ENCODE measurements at places on chromosomes 4 and X.
A peak's percentile ranks its signal among the peaks of the same experiment; 100 is the strongest.

- DNase-seq, result peak; percentile 30
Measured at GRCh38 chr4:142703694-142704309, 142.3 kb downstream of the INPP4B start.

DNA sequence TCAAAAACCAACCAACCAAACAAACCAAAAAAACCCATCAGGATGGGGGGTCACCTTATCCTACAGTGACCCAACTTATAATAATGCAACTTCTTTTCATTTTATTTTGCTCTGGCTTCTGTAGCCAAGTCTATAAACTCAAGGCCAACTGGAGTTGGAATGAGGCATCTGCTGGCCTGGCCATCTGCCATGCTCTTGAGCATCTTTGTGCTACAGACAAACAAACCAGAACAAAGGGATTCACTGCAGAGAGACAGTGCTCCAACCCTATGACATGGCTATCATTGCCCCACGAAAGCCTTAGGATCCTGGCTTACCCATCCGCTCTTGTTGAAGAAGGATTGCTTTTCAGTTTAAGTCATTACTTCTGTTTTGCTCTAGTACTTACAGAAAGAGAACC lies 49.2 kb upstream of the SCRG1 start:
- no peak for DNase-seq

GRCh38 chr4:112082954-112083586 lies 62.2 kb upstream of the FAM241A start:
- DNase-seq, result no peak

GRCh38 chr4:156536661-156537060 lies 434.9 kb downstream of the PDGFC start:
- no peak for DNase-seq

- no peak for DNase-seq
Measured at GRCh38 chrX:23554304-23554703, 113.0 kb upstream of the PRDX4 start.

- DNase-seq, result no peak
Measured at GRCh38 chrX:15050395-15050794, 177.2 kb downstream of the MOSPD2 start.

DNA sequence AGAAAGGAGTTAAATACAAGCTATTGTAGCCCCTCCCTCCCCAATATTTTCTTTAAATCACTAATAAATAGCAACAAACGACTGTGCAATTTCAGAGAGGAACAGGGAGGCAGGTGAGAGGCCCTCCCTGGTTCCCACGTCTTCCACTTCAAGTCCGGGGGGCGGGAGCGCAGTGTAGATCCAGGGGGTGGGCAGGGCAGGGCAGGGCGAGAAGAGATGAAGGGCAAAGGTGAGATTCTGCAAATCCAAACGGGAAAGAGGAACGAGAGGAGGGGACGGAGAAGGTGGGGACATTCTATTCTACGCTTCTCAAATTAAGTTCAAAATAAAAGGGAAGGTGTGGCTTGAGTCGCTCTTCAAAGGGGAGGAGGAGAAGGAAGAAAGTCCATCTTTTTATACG lies 6.8 kb downstream of the NKX6-1 start:
- no peak for DNase-seq

- no peak for DNase-seq
Measured at GRCh38 chr4:185771711-185772390, 40.1 kb downstream of the SORBS2 start.

DNA sequence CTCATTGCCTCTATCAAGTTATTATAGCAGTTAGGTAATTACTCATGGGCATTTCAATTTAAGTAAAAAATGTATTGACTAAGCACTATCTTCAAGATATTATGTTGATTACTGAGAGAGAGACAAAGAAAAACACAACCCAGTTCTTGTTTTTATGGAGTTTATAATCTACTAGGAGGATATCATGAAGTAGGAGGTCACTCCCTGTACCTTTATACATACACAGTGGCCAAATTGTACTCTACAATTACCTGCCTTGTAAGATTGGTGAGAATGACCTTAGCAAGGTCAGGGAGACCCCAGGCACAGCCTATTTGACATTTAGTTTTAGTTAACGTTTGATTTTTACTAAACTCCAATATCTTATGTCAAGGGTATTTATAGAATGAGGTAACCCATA lies 5.5 kb downstream of the HPGD start:
- no peak for DNase-seq

DNA sequence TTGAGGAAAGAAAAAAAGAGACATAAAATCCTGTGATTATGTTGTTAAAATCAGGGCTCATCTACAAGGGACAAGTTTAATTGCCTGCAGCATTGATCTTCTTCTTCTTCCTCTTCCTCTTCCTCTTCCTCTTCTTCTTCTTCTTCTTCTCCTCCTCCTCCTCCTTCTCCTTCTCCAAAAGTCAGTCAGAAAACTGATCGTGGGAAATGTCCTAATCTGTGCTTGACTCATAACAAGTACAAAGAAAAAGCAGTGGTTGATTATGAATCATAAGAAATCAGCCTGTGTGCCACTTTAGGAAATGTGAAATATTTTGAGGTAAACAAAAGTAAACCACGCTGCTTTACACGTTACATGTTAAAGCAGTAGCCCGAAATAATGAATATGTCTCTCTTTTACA lies 2.7 kb upstream of the ATP10D start:
- DNase-seq, result no peak

DNA sequence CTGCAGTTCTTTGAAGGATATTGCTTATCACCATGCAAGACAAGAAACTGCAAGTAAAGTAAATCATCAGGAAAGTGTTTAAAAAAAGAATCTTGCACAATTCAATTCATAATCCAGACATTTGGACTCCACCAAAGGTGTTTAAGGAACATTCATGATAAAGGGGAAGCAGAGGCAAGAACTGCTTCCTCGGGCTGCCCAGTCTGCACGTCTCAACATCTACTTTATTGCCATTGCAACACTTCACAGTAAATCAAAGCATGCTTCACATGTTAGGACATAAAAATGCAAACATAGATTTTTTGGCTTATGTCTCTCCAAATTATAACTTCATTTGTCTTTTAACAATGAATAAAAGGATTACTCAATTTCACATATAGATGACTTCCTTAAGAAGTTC lies 42.5 kb downstream of the MID1 start:
- no peak for DNase-seq

DNA sequence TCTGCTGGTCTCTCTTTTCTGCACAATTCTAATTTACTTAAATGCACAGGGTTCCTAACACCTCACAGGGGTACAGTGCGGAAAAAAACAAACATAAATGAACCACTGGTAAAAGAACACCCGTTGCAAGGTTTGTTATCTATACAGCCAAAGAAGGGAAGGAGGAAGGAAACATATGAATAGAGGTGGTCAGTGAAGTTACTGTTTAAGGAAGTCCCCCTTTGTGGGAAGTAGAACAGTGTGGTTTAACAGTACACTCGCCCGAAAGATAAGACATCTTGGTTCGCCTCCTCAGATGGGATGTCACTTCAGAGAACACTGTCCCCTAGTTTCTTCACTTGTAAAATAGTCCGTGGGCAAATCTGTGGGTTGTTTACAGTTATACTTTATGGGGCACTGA lies 57.5 kb downstream of the TEC start:
- DNase-seq, result no peak

DNA sequence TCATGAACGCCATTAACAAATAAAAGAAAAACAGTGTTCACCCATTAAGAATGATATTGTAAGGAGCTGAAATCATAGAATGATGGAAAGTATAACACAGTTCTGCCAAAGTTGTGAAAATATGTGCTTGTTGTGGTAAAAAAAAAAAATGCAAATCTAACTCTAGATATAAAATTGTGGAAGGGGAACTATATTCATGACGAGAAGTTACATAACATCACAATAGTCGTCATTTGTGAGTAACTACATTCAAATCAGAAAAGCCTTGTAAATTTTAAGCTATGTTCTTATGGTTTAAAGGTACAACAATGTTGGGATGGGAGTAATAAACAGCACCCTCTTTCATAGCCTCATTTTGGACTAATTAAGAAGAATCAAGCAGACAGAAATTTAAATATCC lies 57.6 kb upstream of the PRDM8 start:
- no peak for DNase-seq

DNA sequence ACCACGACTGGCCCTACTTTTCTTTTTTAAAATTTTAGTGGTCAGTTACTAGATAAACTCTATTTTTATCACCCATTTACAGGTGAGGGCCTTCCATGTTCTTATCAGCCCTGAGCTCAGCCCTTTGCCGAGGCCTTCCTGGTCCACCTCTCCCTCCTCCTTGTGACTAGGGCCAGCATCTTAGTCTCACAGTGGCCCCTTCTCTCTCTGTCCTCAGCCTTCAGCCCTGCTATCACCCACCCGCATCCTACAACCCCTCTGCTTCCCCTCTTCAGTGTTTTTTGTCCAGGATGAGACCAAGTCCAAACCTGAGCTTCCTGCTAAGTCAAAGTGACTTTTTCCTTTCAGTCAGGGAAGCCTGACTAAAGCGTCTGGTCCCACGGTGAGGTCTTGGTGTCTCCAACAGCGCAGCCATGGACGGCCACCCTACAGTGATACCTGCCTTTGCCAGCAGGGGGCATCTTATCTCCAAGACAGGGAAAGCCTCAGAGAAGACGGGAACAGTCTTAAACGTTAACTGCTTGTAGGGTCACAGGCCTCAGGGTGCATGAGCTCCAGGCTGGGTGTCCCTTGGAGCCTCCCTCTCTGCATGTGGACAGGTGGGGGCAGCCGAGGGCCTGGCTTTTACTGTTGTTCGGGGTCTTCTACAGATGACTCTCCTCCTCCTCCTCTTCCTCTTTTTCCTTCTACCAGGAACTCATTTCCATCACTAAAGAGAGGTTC lies 11.7 kb upstream of the GAGE10 start:
- peak; percentile 65 for DNase-seq

GRCh38 chr4:40458683-40459082 lies 123.5 kb downstream of the CHRNA9 start:
- no peak for DNase-seq

GRCh38 chrX:132843363-132843762 lies 115.1 kb downstream of the HS6ST2 start:
- no peak for DNase-seq

GRCh38 chr4:13164783-13165331 lies 319.3 kb downstream of the RAB28 start:
- DNase-seq, result no peak

DNA sequence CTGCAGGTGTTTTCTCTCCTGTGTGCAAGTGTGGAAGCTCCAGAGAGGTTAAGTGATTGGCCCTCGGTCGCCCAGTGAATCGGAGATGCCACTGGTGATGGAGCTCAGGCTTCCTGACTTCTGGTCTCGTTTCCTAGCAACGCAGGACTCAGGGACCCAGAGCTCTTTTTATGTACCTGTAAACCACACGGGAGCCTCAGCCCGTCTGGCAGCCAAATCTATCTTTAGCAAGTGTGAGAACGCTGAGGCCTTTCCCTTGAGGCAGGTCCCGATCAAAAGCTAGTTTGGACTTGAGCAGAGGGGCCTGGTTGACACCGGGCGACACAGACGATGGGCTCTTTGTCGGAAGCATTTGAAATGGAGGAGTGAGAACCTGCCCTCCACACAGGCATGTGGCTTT lies 116.8 kb downstream of the SORCS2 start:
- no peak for DNase-seq

DNA sequence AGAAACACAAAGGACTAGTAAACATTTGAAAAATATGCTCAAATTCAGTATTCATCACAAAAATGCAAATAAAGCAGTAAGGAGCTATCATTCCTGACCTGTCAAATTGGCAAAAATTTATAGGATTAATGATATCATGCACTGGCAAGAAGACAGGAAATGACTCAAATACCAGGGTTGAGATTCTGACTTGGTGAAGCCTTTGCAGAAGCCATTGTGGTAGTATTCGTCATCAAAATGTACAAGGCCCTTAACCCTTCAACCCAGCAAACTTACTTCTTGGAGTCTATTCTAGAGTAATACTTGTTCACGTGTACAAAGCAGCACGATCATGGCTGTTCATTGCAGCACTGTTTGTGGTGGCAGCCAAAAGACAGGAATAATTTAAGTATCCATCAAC lies 132.4 kb downstream of the ENOX2 start:
- DNase-seq, result no peak

- DNase-seq, result no peak
Measured at GRCh38 chr4:64068096-64068495, 341.2 kb downstream of the TECRL start.

- no peak for DNase-seq
Measured at GRCh38 chrX:2931155-2931554, 2.0 kb upstream of the ARSD start.

GRCh38 chr4:13794819-13795565 lies 167.5 kb upstream of the BOD1L1 start:
- DNase-seq, result no peak

GRCh38 chr4:18578307-18578706 lies 556.8 kb upstream of the LCORL start:
- no peak for DNase-seq

DNA sequence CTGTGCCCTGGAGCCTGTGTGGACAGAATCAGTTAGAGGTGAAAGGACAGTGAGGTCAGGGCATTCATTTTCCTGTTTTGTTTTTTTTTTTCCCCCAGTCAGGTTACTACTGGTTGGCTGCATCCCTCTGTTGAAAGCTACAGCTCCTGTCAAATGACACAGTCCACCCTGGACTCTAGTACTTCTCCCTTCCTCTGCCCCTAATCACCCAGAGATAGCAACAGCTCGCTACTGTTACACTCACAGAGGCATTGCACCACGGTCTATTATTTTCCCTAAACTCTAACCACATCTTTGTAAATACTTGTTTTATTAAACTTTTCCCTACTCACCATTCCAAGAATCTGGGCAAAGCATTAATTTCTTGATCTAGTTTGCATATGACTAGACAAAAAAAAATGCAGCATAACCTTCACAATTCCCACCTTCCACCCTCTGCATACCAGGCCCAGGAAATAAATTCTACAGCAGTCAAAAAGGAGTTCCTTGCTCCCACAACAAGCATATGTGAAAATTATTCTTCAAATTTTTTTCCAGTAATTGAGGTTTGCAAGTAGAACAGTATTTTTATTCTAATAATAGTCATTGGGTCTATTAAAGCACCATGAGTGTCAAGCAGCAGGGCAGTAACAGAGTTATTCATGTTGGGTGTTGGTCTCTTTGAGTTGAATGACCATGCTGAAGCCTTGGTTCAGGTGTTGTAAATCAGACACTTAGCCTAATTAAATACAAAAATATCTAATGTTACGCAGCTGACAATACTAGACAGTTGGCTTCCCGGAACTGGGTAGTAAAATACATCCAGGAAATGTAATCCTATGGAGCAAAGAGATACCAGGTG lies 329.2 kb downstream of the INPP4B start:
- DNase-seq, result no peak

DNA sequence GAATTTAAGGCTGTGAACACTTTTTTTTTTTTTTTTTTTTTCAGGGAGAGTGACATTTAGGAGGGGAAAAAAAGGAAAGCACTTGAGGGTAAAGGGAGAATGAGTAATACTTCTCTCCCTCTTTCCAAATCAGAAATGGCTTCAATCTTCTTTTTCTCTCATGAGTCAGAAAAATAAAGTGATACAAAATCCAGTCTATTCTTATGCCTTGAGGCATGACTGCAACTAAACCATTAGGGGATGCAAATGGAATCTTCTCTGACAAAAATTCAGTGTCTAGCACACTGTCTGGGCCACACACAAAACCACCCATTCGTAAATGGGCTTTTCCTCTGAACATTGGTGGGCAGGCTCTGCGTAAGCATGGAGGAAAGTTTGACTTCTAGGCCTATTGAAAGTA lies 46.7 kb upstream of the POU4F2 start:
- DNase-seq, result no peak
